ENCODE measurements at places on chromosomes 16 and 17.

- no peak for DNase-seq
Measured at GRCh38 chr16:61654962-61655361, 381.3 kb downstream of the CDH8 start.

GRCh38 chr17:81513372-81513752, 763 bp upstream of the ACTG1 start:
- peak; percentile 66 for DNase-seq

GRCh38 chr17:49200423-49201083, 9.8 kb downstream of the GNGT2 start:
- no peak for DNase-seq

GRCh38 chr17:9090641-9091096, 69.4 kb downstream of the NTN1 start:
- no peak for DNase-seq

GRCh38 chr17:82228842-82229697, at the start of gene SLC16A3:
TSS of gene SLC16A3 (plus strand) at chr17:82229042. CDS start at chr17:82236009, 6,967 bp downstream.
- peak; percentile 22 for DNase-seq

- DNase-seq, result no peak
Measured at GRCh38 chr17:77572065-77572601, 386.4 kb upstream of the TNRC6C start.

DNA sequence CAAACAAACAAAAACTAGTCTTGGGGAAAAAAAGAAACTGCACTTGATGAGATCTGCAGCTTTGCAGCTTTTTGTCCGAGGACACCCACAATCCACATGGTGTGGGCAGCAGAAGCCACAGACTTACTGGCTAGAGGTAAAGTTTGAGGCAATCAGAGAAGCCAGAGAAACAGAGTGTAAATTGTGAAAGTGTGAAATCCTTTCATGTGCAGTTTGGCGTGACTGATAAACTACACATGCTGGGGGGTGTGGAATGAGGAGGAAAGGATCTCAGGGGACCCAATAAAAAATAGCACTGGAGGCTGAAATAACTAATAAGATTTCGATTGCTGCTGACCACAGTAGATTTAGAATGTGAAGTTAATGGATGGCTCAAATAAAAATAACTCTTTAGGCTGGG, 42.4 kb upstream of the HOXB13 start:
- no peak for DNase-seq

DNA sequence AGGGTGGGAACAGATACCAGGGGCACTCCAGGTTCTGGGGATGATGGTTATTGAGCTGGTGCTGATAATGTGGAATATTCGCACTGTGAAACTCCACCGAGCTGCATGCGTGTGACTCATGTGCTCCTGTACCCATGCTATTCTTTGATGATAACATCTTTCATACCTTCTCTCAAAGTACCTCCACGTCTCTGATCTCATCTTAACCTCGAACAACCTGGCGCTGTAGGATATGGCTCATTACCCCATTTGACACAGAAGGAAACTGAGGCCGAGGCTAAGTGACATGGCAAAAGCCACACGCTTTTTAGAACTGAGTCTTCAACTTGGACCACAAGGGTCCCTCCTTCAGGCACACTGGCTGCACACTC, 30.2 kb upstream of the MRPS23 start:
- no peak for DNase-seq

DNA sequence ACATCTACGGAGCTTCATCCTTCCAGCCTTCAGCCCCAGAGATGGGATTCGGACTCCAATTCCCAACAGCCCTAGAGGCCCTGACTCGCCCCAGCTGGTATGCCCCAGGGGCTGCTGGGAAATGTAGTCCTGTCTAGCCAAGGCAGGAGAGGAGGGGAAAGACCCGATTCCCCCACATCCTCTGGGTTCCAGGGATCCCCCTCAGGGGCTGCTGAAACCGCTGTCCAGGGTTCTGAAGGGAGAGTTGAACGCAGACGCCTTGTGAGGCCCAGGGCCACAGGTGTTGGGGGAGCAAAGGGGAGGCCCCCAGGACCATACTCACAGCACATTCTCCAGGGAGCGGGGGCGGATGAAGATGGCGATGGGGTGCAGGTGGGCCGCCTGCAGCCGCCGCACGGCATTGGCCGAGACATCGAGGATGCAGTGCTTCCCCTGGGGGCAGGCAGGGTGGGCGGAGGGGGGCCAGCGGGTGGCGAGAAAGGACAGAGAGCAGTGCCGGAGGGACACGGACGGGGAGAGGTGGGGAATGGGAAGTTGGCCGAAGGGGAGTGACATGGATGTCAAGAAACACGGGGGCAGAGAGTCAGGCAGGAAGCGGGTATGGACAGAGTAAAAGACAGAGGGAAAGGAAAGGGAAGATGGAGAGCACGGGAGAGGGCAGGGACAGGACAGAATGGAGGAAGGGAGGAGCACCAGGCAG, 12.6 kb upstream of the ASGR1 start:
- no peak for DNase-seq

- no peak for DNase-seq
Measured at GRCh38 chr17:18093616-18094408, 6.1 kb downstream of the DRG2 start.

DNA sequence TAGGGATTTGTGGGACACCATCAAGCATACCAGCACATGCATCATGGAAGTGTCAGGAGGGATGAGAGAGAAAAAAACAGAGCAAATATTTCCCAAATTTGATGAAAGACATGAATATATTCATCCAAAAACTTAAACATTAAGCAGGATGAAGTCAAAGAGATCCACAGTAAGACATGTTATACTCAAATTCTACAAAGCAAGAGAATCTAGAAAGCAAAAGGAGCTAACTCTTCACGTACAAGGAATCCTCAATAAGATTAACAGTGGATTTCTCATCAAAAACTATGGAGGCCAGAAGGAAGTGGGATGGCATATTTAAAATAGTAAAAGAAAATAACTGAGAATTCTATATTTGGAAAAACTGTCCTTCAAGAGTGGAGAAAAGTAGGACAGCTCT, 374.8 kb downstream of the ZFHX3 start:
- no peak for DNase-seq

DNA sequence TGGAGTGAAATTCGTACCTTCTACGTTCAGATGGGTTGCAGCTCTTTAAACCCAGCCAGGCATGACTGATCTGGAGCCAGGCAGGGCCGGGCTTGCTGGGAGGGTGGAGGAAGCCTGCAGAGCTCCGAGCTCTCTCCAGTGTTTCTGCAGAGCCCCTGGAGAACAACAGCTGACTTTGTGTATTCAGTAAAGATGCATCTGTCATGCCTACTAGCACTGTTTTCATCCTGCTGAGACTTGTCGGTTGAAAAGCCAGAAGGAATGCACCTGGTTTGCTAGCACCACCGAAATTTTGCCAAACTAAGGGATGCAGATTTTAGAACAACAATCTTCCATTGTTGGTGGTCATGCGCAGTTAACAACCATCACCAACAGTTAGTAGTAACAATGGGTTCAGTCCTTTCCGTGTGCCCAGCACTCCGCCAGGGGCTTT, 22.4 kb upstream of the SCNN1B start:
- DNase-seq, result peak; percentile 94

GRCh38 chr17:19570544-19571062, 36.9 kb downstream of the SLC47A1 start:
- DNase-seq, result no peak

DNA sequence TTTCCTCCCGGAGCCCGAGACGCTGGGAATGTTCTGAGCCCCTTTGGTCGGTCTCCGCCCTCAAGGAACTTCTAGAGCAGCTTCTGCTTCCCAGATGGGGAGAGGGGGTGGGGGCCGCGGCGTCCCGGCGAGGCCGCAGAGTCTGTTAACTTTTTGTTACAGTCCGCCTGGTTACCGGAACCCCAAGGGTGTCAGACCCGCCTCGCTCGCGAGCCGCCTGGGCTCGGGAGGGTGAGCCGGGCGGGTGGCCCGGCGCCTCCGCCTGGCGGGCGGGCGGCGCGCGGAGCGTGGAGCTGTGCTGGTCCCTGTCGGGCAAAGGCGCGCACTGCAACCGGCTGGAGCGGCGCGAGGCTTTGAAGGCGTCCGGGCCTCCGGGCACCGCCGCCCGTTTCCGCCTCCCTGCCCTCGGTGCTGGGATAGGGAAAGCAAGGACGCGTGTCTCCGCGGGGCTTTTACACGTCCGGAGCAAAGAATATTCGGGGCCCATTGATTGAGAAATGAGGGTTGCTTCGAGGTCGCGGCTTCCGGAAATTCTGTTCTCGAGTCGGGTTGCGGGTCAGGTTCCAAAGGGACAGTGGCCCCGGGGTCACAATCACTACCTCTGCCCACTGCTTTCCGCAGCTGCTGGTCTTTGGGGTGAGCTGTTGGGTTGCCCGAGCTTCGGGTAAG, 1.7 kb downstream of the HS3ST3B1 start:
- DNase-seq, result peak; percentile 71

GRCh38 chr17:8124350-8125153, 646 bp upstream of the HES7 start:
- DNase-seq, result peak; percentile 31

GRCh38 chr17:17206124-17206912, at the start of gene PLD6:
TSS of gene PLD6 (minus strand) at chr17:17206333. CDS start at chr17:17206286, 47 bp downstream.
- peak; percentile 93 for DNase-seq

GRCh38 chr17:49390548-49391324, 23.9 kb downstream of the PHB1 start:
- no peak for DNase-seq

DNA sequence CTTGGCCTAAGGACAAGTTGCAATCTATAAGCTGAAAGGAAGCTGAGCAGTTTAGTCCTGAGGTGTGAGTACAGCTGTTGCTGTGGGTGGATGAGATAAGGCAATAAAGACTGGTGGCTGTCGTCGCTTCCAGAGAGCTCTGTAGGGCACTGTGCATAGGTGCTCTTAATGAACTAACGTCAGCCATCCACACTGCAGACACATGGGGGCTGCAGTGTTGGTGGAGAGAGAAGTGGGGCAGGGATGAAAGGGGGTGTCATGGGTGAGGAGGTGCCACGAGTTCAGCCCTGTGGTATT, 139.9 kb upstream of the IRX3 start:
- DNase-seq, result no peak

GRCh38 chr17:76232342-76232741, 8.0 kb downstream of the RNF157 start:
- DNase-seq, result no peak

GRCh38 chr17:41968676-41969075, 2.1 kb downstream of the CNP start:
- no peak for DNase-seq

DNA sequence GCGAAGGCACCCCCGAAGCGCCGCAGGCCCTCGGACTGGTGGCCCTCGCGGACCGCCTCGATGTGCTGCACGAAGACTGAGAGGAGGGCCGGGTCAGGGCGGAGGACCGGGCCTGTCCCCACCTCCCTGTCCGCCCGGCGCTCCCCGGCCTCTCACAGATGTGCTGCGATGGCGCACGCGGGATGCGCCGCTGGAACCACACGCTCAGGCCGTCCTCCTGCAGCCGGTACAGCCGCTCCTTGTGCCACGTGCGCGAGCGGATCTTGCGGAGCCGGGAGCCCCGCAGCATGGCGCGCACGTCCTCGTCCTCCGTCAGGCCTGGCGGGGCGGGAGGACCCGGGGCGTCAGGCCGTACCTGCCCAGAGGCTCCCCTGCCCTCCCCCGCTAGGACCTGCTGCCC, 11.3 kb downstream of the PLCD3 start:
- DNase-seq, result no peak

- DNase-seq, result no peak
Measured at GRCh38 chr16:66220702-66221101, 145.8 kb upstream of the CDH5 start.

DNA sequence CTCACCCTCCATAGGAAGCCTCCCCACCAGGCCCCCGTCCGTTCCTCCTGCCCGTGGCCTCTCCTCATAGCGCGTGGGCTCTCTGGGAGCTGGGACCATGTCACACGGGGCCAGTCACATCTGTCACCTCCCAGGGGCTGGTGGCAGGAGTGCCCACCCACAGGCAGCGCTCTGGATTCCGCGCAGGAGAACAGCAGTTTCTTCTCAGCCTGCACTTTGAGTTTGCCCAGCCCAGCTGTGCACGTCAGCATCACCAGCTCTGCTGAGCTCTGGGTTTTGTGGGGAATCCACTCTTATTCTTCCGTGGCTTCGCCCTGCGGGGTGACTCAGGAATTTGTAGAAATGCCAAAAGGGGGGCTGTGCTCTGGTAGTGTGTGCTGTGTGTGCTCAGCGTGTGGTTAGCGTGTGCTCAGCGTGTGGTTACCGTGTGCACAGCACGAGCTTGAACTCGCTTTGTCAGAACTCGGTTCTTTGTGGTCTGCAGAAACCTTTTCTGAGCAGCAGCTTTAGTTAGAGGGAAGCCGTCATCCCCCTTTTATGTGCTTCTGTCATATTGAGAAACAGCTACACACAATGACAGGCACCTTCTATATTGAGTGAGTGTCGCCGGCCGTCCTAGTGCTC, 3.2 kb downstream of the ACSF3 start:
- no peak for DNase-seq

- DNase-seq, result no peak
Measured at GRCh38 chr17:10149573-10150399, 48.6 kb downstream of the GAS7 start.

- no peak for DNase-seq
Measured at GRCh38 chr16:71172481-71173207, 57.9 kb downstream of the HYDIN start.

GRCh38 chr17:74945543-74945942, 9.8 kb downstream of the OTOP3 start:
- DNase-seq, result no peak

- no peak for DNase-seq
Measured at GRCh38 chr16:9607515-9608230, 516.2 kb downstream of the HAPSTR1 start.

DNA sequence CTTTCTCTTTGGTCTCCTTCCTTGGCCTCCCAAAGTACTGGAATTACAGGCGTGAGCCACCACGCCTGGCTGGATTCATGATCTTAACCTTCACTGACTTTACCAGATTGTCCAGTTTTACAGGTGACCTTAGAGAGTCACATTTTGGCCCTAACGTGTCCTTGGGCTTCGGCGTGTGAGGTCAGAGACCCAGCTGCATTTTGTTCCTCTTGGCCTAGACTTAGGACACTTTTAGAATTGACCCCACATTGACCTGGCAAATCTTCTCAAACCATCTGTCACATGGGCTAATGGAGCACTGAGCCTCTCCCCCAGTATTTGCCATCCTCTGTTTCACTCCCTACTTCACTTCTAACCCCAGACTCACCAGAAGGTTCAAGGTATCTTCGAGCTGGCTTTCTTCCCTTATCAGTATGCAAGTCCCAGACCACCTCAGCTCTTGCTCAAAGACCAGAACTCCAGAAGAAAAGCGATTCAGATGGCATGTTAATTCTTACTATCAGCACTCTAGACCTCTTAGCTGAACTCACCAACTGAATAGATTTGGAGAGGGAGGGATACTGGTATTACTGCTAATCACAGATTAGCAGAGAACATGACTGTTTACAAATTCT, 1.7 kb upstream of the CYTH1 start:
- DNase-seq, result no peak

- DNase-seq, result no peak
Measured at GRCh38 chr17:46991617-46992016, 12.6 kb upstream of the RPRML start.

DNA sequence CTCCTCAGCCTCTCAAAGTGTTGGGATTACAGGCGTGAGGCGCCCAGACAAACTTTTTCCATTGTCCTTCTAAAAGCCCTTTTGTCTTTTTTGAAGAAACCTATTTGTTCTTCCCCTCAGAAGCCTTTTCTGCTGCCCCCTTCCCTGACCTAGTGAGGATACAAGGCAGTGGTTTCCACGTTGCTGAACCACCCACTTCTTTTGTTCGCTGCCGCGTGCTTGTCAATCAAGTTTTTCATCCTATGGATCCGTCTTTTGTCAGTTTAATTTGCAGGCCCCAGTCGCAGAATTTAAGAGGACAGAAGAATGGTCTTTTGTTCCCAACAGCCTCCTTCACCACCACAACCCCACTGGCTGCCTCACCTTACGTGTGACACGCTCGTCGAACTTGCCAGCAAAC, 20.2 kb upstream of the GNG13 start:
- DNase-seq, result no peak

Data from NCI-H1105 (cell line).